ENCODE measurements at places on chromosomes 13 and 19.

- DNase-seq, result no peak
Measured at GRCh38 chr19:46488551-46488950, 7.1 kb downstream of the PNMA8B start.

GRCh38 chr19:19429361-19429760, 23.9 kb downstream of the GATAD2A start:
- DNase-seq, result no peak

- no peak for DNase-seq
Measured at GRCh38 chr13:51628059-51628852, 44.0 kb downstream of the WDFY2 start.

GRCh38 chr19:58338825-58339558, 12.2 kb downstream of the ZSCAN22 start:
- DNase-seq, result no peak

DNA sequence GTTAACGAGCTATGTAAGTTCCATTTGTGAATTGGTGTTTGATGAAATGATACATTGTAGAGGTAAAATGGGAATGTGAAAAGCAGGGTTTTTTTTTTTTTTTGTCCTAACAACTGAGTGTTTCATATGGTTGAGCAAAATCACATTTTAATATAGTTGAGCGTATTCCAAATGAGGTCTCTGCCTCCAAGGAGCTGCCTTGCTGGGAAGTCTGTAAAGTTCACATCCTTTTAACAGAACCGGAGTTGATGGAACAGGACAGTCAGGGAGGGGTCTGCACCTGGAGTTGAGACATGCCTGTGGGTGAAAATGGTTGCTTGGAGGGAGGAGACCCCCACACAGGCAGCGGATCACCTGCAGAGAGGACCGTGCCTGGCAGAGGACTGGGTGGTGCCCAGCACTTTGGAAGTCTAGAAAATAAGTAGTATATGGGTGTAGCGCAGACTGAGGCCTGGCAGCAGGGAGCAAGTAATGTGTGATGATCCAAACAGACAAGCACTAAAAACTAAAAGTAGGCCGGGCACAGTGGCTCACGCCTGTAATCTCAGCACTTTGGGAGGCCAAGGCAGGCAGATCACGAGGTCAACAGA, 75.2 kb upstream of the UBAC2 start:
- DNase-seq, result no peak

DNA sequence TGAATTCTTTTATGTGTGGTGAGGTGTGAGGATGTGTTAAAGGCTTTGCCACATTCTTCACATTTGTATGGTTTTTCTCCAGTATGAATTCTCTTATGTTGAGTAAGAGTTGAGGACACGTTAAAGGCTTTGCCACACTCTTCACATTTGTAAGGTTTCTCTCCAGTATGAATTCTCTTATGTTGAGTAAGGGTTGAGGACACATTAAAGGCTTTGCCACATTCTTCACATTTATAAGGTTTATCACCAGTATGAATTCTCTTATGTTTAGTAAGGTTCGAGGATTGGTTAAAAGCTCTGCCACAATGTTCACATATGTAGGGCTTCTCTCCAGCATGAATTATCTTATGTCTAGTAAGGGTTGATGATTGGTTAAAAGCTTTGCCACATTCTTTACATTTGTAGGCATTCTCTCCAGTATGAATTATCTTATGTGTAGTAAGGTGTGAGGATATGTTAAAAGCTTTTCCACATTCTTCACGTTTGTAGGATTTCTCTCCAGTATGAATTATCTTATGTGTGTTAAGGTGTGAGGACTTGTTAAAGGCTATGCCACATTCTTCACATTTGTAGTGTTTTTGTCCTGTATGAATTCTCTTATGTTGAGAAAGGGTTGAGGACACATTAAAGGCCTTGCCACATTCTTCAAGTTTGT, 27.1 kb downstream of the ZNF724 start:
- DNase-seq, result no peak

GRCh38 chr13:51786425-51787265, 17.3 kb downstream of the DHRS12 start:
- DNase-seq, result no peak

DNA sequence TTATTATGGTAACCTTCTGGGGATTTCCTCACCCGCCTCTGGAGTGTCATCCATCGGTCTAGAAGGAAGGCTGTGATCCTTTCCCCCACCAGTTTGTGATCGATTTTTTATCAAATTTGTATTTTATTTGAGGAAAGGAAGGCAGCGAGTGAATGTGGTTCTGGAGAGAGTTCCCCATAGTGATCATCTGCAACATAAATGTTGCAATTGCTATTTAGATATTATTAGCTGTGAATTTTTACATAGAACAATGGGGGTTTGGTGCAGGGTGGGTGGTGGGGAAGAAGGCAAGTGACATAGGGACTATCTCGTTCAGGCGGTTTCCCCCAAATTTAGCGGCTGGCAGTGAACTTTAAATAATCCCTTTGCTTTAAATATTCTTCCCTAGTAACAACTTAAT, 1.2 kb downstream of the CDK8 start:
- DNase-seq, result no peak

DNA sequence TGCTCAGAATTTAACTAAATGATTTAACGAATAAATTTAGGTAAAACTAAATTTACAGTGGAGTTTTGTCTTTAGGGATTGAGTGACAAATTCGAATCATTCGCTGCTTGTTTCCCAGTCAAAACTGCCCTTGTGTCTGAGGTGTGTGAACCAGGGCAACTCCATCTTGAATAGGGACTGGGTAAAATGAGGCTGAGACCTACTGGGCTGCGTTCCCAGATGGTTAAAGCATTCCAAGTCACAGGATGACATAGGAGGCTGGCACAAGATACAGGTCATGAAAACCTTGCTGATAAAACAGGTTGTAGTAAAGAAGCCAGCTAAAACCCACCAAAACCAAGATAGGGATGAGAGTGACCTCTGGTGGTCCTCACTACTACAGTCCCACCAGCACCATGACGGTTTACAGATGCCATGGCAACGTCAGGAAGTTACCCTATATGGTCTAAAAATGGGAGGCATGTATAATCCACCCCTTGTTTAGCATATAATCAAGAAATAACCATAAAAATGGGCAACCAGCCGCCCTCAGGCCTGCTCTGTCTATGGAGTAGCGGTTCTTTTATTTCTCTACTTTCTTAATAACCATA, 10.2 kb upstream of the ANKRD10 start:
- no peak for DNase-seq

- DNase-seq, result no peak
Measured at GRCh38 chr19:2729943-2730818, 9.0 kb upstream of the DIRAS1 start.

DNA sequence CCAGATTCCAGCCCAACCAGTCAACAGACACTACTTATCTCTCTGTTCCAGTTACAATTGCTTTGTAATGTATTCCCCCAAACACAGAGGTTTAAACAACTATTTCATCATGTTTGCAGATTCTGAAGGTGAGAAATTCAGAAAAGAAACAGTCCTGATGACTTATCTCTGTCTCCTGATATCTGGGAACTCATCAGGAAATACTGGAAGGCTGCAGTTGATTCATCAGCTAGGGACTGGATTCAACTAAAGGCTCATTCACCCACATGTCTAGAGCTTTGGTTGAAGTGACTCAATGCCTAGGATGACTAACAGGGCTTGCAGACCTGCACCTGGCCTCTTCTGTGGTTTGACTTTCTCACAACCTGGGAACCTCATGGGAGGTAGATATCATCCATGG, 56.6 kb upstream of the GPC6 start:
- DNase-seq, result no peak

GRCh38 chr13:110212529-110212928, 94.4 kb downstream of the COL4A1 start:
- no peak for DNase-seq

DNA sequence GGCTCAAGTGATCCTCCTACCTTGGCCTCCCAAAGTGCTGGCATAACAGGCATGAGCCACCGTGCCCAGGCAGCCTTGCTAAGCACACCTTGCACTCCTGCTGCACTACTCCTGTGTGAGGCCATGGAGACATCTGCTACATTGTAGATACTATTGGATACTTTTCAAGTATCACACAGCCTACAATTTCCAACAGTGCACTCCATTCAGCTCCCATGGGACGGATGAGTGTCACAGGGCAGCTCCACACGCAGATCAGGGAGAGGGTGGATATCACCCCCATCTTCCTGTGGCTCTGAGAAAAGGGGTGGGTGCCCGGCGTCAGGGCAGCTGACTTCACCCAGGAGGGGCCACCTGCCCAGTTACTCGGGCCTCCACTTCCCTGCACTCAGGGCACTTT, 39.1 kb upstream of the CCNE1 start:
- DNase-seq, result no peak

- no peak for DNase-seq
Measured at GRCh38 chr19:49930483-49931011, 1.2 kb upstream of the NUP62 start.

- no peak for DNase-seq
Measured at GRCh38 chr19:10946958-10947657, 13.7 kb upstream of the SMARCA4 start.

All from activated effector memory CD4-positive, alpha-beta T cell treated with anti-CD3 and anti-CD28 coated beads, Interleukin-2, amount 50 U/mL, for 16 hours (primary cell).